ENCODE measurements at places on chromosomes 16 and 17. TPM values are rescaled to one million over a fixed set of nuclear protein-coding genes. Genes with fewer than 3 reads are reported as not detected.
A peak's percentile ranks its signal among the peaks of the same experiment; 100 is the strongest.

DNA sequence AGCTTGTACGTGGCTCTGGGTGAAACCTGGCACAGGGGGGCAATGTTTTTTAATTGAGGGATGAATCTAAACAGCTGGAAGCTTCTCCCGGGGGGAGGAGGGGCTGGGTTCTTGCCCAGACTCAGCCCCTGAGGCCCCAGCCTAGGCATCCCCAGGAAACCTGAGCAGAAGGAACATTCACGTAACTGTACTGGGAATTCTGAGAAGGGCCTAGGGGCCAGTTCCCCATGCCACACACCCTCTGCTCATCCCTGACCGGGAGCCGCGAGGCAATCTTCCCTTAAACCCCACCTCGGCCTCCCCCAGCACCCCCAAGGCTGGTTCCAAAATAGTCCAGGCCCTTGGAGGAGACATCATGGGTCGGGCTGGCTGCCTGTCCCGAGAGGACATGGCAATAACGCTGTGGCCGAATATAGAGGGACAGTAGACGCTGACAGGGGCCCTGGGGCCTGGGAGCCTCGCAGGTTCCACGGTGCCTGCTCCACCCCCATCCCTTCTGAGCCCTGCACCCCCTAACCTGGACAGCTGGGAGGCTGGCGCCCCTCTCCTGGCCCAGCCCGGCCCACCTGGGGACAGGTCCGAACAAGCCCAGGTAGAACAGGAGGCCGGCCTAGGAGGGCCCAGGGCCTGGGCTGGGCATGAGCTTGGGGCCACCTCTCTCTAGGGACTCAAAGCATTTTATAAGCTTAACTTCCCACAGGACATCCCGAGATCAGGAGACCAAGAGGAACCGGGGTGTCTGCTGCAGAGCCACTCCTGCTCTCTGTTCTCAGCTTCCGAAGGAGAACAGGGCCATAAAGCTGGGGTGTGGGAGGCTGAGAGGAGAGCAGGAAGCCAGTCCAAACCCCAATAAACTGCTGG, 83.2 kb upstream of the TOB1 start:
- no peak for DNase-seq

DNA sequence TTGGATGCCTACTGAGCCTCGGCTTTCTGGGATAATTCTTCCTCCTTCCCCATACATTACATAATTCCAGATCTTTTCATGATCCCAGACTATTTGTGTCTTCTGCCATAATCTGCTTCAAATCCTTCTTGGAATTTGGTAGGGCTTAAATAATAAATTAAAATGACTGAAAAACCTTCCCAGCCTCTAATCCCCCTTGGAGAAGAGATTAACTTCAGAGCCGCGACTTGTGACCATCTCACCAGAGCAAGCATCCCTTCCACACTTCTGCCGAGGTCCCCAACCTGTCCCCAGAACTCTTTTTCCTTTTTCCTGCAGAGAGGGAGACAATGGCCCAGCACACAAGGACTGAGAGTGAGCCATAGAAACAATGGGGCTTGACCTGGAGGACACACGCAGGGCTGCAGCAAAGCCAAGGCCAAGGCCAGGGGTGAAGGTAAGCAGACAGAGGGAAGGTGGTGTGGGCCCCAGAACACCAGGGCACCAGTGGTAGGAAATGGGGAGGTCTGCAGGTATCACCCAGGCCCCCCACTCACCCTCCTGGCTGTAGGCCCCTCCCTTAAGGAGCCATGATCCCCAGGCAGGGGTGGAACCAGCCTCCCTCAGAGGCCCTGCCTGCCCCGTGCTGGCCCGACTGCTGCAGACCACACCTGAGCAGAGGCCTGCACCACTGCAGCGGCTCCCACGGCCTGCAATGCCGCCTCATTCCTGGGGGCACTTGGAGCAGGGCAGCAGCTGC, 9.6 kb upstream of the BCAR1 start:
- no peak for DNase-seq

DNA sequence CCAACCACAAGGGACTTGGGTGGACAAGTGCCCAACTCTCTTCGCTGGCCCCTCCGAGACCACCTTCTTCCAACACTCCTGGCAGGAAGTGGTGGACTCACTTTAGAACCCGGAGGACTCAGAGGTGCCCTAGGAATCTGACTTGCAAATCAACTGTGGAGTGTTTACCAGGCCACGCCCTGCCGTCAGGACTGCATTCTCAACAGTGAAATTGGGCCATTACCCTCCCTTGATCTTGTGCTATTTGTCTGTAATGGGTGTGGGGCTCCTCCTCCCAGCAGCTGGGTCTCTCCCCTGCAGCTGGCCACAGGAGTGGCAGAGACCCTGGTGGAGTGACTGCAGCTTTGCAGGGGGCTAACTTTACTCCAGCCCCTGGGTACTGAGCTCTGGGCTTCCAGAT, 212.2 kb upstream of the RPL38 start:
- DNase-seq: no peak

The TRPV2 gene
- polyA plus RNA-seq: 36.4 TPM

- no peak for DNase-seq
Observed at GRCh38 chr16:24009098-24009497, 173.3 kb downstream of the PRKCB start.

- peak; percentile 39 for DNase-seq
Observed at GRCh38 chr17:28726226-28726626, at the start of gene TLCD1. Gene TLCD1, minus strand, starts transcription at chr17:28726233. Its CDS starts 136 bp downstream, at chr17:28726097.

DNA sequence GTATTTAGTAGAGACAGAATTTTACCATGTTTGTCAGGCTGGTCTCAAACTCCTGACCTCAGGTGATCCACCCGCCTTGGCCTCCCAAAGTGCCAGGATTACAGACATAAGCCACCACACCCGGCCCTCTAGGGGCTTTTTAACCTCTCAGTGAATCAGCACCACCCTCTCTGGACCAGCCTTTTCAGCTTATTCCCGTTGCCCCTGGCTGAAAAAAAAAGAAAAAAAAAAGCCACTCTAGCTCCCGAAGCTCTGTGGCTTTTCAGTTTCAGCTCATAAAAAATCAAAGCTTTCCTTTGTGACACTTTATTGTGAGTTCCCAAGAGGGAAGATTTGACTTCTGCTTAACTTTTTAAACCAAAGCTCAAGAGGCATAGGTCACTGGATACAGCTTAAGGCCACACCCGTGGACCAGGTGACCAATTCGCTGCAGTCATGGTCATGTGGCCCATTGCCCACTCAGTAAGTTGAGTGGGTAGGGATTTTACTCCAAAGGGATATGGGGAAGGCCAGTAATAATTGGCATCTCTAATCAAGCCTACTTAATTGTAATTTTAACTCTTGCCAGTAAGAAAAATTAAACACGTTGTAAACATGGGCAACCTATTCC, 46.6 kb upstream of the MED13 start:
- no peak for DNase-seq

DNA sequence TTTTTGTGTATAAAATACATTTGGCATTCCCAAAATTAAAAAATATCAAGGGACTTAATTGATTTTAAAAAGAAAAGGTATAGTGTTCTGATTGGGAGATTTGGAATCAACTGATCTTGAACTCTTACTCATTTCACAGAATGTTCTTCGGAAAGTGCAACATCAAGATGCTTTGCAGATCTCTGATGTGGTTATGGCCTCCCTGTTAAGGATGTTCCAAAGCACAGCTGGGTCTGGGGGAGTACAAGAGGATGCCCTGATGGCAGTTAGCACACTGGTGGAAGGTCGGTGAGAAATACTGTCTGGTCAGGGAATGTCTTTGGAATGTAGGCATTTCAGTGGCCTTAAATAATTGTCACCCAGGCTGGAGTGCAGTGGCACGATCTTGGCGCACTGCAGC, 19.5 kb upstream of the TBKBP1 start:
- DNase-seq: no peak

All from IMR-90 (cell line).